ENCODE measurements at places on chromosomes 3 and 15. TPM values are rescaled to one million over a fixed set of nuclear protein-coding genes. Genes with fewer than 3 reads are reported as not detected.

DNA sequence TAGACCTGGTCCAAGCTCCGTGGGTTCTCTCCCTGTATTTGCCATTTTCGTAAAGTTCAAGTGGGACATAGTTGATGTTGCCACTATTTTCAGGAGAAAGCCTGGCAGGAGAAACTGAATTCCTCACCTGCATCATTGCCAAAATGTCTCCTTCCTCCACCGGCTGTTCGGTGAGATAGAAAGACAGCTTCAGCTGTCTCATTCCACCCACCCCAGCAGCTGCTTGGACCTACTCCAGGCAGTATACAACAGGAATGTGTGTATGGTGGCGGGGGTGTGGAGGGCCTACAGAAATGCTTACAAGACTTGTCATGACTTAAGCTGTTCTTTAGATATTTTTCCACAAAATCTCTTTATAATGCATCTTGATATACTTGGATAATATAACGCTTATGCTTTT lies 132.7 kb upstream of the RAP2B start:
- DNase-seq: no peak

DNA sequence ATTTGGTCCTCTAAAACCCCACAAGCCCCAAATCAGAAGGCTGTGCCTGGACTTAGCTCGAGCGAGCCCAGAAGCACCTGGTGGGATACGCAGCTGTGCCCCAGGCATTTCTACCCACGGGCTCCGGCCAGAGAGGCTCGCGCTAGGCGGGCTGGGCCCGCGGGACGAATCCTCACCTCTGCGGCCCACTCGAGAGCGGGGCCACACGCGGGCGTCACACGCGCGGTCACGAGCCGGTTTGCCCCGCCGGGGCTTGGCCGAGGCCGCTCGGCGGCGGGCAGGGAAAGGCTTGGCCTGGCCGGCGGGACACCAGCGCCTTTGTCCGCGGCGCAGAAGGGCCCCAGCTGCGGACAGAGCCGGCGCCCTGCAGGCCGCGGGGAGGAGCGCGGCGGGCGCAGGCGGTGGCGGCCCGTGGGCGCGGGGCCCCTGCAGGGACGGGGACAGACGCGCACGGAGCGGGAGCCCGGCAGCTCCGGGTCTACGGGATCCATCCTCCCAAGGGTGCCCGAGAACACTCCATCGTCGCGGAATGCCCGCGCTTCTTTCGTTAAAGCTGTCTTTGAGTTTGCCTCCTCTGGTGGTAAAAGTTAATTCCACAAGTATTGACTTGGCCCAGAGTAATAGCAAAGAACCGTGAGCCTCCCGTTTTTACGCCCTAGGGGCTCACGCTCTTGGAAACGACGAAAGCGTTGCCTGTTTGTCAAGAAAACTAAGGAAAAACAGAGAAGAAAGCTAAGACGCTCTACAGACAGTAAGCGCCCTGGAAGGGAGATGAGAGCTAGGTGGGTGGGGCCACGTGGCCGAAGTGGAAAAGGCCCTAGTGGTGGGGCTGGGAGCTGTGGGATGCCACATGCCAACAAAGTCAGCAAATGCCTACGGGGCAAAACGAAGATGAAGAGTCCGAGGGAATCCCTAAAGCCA lies 26.4 kb downstream of the TYRO3 start:
- DNase-seq: peak; percentile 23

GRCh38 chr3:156513619-156514018 lies 41.3 kb downstream of the SSR3 start:
- DNase-seq: peak; percentile 24

GRCh38 chr3:39668420-39668819 lies 141.0 kb upstream of the MYRIP start:
- no peak for DNase-seq

GRCh38 chr3:56309465-56309864 lies 158.8 kb downstream of the ERC2 start:
- no peak for DNase-seq

DNA sequence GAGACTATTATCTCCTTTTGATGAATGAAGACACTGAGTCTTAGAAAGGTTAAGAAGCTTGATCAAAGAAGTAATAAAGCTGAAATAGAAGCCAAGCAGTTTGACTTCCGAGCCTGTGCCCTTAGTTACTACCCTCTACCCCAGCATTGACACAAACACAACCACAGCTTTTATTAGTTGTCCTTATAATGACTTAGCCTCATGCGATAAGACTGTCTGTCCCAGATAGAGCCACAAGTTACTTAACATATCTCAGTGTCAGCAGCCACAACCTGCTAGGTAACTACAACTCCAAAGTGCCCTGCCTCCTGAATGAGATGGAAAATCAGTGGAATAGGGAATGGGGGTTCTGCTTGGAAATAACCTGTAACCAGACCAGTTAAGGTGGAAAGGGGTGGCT lies 781.6 kb upstream of the CFAP20DC start:
- DNase-seq: no peak

The GLT8D1 gene
- total RNA-seq: 68.1 TPM

- DNase-seq: no peak
These were observed 278.1 kb upstream of the P2RY1 start for GRCh38 chr3:152556731-152557254.

- DNase-seq: no peak
These were observed 289.9 kb downstream of the GAP43 start for GRCh38 chr3:115913069-115913686.

GRCh38 chr3:110542552-110543150 lies 529.0 kb upstream of the NECTIN3 start:
- DNase-seq: no peak

DNA sequence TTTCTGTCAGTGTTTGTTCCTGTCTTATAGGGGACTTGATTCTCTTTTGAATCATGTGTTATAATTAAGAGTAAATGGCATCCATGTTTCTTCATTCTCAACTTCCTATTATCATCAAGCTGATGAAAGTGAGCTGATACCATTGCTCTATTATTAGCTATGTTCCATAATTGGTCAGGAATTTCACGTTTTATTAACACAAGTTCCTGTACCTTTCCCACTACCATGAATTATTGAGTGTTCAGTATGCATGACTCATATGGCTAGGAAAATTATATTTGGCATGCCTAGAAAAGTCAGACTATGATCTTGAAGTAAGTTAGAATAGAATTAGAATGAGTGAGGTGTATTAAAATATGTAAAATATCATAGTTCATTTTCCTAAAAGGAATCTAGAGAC lies 278.9 kb upstream of the LRRC3B start:
- DNase-seq: no peak

The TM4SF18 gene
- 4.9 TPM for total RNA-seq

The ITPKA gene
- 14.2 TPM for total RNA-seq

The WDR49 gene
- total RNA-seq: 1.5 TPM

DNA sequence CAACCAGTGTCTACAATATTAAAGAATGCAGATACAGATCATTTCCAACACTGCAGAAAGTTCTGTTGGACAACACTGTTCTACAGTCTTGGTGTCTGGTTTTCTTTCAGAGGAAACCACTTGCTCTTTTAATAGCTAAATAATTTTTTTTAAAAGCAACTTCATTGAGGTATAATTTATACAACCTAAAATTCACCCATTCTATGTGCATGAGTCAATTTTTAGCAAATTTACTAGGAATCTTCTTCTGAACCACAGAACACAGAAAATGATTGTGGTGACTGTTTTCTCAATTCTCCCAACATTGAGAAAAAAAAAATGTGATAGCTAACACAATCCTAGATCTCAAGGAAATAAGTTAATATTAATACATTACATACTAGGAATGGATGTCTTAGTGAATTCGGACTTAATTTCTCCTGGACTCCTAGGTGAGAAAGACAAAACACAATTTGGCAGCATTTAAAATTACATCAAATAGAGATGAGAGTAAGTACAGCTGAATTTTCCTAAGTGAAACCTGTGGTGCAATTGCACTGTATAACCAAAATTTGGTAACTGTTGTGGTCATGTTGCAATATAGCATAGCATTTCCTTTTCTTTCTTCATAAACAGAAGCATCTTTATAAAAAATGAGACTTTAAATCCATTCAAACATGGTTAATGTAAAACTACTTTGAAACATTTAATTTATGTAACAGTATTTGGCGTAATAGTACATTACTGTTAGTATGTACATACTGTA lies 15.3 kb upstream of the PLCL2 start:
- no peak for DNase-seq

GRCh38 chr3:165466856-165467255 lies 270.7 kb upstream of the SLITRK3 start:
- DNase-seq: no peak

DNA sequence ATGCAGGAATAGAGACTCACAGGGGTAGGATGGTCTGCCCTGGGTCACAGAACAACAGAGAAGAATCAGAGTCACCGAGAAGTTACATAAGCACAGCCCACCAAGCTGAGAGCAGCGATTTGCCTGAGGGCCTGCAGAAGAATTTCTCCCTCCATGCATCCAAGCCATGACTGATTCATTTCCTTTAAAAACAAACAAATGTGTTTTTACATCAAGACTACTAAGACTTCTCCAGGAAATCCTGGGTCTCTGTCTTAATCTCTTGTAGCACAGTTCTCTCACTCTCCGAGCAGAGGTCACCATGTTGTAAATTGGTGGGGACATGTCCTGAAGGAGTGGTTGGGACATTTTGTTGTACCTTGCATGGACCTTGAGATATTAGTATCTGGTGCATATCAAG lies 159.8 kb downstream of the THSD4 start:
- no peak for DNase-seq

The CPN2 gene
- total RNA-seq: 1.3 TPM

DNA sequence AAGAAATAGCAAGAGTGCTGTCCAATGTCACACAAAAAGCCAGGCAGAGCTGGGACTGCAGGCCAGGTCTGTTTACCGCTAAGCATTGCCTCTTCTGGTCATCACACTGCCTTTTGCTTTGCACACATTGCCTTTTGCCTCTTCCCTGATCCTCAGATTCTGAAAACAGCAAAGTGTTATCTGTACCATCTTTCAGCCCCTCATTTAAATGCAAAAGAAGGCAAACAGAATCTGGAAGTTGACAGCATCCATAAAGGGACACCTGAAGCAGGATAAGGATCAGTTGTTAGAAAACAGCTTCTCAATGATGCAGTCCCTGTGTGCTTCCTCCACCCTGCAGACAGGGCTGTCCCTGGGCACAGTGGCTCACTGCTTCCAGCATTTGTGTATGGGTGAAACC lies 106.7 kb upstream of the RAD18 start:
- DNase-seq: no peak

GRCh38 chr3:14539384-14539741 lies 779 bp downstream of the GRIP2 start:
- no peak for DNase-seq

- DNase-seq: no peak
These were observed 88.0 kb downstream of the GABRG3 start for GRCh38 chr15:27058939-27059338.

GRCh38 chr3:136772709-136773108 lies 20.5 kb upstream of the STAG1 start:
- no peak for DNase-seq

DNA sequence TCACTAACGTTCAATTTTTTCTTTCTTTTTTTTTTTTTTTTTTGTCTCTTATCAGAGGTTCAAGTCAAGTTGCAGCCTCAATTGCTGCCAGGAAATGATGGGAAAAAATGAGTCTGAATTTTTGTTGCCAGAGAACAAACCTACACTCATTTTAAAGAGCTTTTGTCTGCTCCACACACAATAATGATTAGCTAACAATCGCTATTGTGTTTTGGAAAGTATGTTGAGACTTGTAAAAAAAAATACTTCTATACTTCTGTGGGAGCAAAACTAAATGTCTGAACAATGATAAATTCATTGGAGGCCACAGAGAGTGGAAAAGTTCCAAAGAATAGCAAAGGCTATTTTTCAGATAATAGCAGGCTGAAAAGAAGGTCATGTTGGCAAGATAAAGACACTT lies 176.3 kb upstream of the LMCD1 start:
- DNase-seq: no peak

- DNase-seq: peak; percentile 29
These were observed 88.0 kb downstream of the TTBK2 start for GRCh38 chr15:42832576-42832975.

DNA sequence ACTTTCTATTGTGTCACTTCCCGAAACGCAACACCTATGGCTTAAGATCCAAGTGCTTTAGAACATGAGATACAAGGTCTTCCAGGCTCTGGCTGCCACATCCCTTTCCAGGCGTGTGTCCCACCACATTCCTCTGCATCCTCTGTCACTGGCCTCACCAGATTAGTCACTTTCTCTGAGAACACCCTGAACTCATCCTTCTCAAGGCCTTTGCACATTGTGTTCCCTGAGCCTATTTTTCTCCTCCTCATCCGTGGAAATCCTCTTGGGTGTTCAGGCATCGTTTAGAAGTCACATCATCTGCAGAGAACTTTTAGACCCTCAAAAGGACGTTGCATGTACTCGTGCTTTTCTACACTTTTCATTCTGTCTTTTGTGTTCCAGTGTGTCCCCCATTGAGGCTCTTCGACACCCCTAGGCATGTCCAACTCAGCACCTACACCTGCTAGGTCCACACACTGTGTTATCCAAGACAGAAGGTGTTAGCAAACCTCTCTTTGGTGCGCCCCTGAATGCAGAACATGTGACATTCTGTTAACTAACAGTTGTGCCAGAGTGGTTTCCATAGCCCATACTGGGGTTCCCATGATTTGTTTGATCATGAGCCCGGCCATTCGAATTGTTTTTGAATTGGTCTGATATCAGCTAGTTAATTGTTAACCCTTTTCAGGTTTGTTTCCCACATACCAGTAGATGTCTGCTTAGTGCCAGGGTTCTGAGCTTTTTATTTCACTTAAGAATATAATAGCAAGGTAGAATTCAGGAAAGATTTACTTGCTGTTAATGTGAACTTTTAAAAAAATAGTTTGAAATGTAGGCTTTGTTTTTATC lies 67.2 kb downstream of the LPP start:
- DNase-seq: no peak

The C3orf49 gene
- not detected for total RNA-seq

- DNase-seq: no peak
These were observed 22.8 kb downstream of the DUOX2 start for GRCh38 chr15:45091161-45091560.

The RLBP1 gene
- total RNA-seq: not detected

DNA sequence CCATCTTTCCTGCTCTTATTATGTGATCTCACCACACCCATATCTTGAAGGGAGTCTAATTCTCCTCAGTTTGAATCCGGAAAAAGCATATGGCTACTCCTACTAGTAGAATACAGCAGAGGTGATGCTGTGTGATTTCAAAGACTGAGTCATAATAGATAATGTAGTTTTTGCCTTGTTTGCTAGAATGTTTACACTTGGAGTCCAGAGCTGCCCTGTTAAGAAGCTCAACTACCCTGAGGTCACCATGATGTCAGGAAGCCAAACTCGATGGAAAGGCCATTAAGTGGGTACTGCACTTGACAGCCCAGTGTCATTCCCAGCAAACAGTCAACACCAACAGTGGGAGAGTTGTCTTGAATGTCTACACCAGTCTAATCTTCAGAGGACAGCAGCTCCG lies 56.9 kb downstream of the CD200R1L start:
- no peak for DNase-seq

The GOLGA8M gene
- 1.5 TPM for total RNA-seq

The CACNA2D2 gene
- 5.6 TPM for total RNA-seq

DNA sequence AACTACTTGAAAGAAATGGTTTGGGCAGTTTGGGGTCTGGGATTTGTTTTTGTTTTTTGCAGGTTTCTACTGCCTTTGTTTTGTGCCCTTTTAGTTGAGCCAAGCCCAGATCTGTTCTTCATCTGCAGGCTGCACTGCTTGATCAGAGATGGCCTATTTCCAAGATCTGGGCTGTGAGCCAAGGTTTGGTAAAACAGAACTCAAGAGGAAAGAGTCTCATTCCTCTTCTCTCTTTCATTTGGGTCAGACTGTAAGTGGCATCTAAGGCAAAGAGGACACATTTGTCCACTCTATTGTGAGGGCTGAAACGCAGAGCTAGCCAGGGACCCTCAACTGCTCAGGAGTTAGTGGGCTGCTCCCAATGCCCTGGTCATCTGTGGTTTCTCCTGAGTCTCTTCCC lies 104.4 kb upstream of the UBE3A start:
- peak; percentile 60 for DNase-seq

The ECT2 gene
- 12.1 TPM for total RNA-seq
